Mesangial cell (primary cell): ENCODE measurements at places on chromosomes 2 and 18. TPM values are rescaled to one million over a fixed set of nuclear protein-coding genes. Genes with fewer than 3 reads are reported as not detected.

The ONECUT2 gene
- total RNA-seq = under 0.01 TPM in 2 replicates

The ASXL2 gene
- 11.2 and 17.7 TPM in 2 replicates for total RNA-seq

The B3GNT7 gene
- 7.0 and 9.9 TPM in 2 replicates for total RNA-seq

The TUBB8B gene
- 0.63 TPM in 1 of 2 replicates, not detected in the other for total RNA-seq

The UBE2F gene
- 45.5 and 60.0 TPM in 2 replicates for total RNA-seq

The CD8A gene
- not detected in 2 replicates for total RNA-seq

The AGXT gene
- not detected in 2 replicates for total RNA-seq

The GALR1 gene
- total RNA-seq = not detected in 2 replicates

The ZNF236 gene
- 5.1 and 8.7 TPM in 2 replicates for total RNA-seq

The NEU2 gene
- total RNA-seq = not detected in 2 replicates

The IL36A gene
- not detected in 2 replicates for total RNA-seq

The SPDYA gene
- not detected in 2 replicates for total RNA-seq

The ANKRD29 gene
- total RNA-seq = 0.81 and 5.1 TPM in 2 replicates

The FAM110C gene
- total RNA-seq = 0.33 and 2.9 TPM in 2 replicates

The SPATS2L gene
- total RNA-seq = 85.2 and 109 TPM in 2 replicates

The CNDP1 gene
- total RNA-seq = not detected in 2 replicates

The DSC2 gene
- total RNA-seq = 10.4 TPM in 2 replicates

The LYPD6B gene
- total RNA-seq = 0.16 and 1.5 TPM in 2 replicates

The SCYGR5 gene
- total RNA-seq = not detected in 2 replicates

The CHRND gene
- not detected in 2 replicates for total RNA-seq

The FRZB gene
- under 0.01 and 0.38 TPM in 2 replicates for total RNA-seq

The LYG2 gene
- total RNA-seq = not detected in 2 replicates

The SRBD1 gene
- total RNA-seq = 8.0 and 11.1 TPM in 2 replicates

The OSBPL1A gene
- 13.9 and 19.6 TPM in 2 replicates for total RNA-seq

The SERPINB12 gene
- not detected in 2 replicates for total RNA-seq

The TCF7L1 gene
- total RNA-seq = 2.2 and 2.4 TPM in 2 replicates

The LIMS2 gene
- total RNA-seq = 4.6 and 13.1 TPM in 2 replicates

The UGT1A6 gene
- total RNA-seq = 0.65 and 7.6 TPM in 2 replicates

The ZNF892 gene
- 3.7 and 7.0 TPM in 2 replicates for total RNA-seq
